ENCODE measurements at places on chromosomes 7 and 10. TPM values are rescaled to one million over a fixed set of nuclear protein-coding genes. Genes with fewer than 3 reads are reported as not detected.

DNA sequence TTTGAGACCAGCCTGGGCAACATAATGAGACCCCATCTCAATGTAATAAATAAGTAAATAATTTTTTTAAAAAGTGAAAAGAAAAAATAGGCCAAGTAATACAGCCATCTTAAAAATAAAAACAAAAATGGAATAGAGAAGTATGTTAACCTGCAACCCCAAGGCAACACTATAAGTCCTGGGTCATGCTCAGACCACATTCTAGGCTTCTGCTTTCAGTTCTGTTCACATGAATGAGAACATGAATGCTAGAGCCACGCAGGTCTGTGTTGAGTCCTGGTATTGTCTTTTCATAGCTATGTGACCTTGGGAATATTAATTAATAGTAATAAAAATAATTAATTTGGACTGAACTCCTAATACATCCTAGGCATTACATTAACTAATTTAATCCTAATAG lies 284.0 kb downstream of the AUTS2 start:
- DNase-seq, result no peak

DNA sequence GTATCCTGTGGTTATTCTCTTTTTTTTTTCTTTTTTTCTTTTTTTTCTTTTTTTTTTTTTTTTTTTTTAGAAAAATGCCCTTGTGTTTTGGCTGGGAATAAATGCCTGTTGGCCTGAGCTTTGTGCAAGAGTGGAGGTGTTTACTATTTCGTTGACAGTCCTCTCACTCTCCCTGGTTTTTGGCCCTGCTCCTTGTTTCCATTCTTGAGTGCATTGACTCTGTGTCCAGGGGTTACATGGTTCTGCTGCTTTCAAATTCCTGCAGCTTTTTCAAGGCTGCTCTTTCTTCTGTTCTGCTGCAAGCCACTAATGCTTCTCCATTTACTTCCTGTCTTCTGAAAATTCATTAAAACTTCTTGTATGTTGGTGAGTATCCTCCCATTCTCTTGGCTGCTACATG lies 59.7 kb upstream of the TBX20 start:
- DNase-seq, result no peak

DNA sequence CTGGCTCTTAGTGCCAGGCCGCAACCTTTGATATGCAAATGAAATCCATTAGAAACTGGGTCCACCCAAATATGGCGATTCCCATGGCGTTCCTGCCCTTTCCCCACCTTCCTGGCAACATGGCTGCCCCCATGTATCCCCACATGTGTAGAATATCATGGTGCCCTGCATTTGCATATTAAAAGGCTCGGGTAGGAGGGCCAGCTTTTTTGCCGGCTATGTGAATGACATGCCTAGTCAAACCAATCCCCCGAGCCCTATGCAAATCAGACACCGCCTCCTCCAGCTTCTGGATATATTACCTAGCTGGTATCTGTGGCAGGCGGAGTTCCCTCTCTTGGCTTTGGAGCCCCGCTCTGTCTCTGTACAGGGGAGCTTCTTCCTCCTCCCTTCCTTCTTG lies 18.3 kb downstream of the MMS19 start:
- no peak for DNase-seq

The MUC3A gene
- total RNA-seq, result not detected

DNA sequence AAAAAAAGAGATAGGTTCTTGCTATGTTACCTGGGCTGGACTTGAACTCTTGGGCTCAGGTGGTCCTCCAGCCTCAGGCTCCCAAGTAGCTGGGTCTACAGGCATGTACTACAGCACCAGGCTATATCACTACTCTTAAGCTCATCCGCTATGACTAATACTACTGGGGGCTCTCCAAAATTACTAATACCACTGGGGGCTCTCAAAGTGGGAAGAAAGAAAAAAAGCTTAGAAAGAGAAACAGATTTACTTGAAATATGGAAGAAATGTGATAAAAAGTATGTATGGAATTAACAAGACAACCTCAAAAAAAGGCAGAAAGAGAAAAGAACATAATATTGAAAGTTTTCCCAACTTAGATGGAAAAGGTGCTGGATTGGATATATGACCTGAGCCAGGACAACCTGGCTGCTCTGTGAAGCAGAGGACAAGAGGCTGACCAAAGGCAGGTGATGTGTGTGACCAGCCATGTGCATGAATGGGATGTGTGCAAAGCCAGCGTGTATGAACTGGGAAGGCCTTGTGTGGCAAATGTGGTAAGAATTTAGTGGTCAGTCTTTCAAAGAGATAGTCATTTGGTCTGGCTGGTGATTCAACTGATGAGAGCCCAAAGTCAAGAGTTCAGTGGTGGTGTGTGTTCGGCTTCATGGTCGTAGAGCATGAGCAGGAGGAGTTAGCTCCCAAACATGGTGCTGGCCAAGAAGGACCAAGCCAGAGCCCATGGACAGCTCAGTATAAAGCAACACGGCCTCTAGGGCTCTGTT lies 232.4 kb upstream of the KLF14 start:
- peak; percentile 86 for DNase-seq

DNA sequence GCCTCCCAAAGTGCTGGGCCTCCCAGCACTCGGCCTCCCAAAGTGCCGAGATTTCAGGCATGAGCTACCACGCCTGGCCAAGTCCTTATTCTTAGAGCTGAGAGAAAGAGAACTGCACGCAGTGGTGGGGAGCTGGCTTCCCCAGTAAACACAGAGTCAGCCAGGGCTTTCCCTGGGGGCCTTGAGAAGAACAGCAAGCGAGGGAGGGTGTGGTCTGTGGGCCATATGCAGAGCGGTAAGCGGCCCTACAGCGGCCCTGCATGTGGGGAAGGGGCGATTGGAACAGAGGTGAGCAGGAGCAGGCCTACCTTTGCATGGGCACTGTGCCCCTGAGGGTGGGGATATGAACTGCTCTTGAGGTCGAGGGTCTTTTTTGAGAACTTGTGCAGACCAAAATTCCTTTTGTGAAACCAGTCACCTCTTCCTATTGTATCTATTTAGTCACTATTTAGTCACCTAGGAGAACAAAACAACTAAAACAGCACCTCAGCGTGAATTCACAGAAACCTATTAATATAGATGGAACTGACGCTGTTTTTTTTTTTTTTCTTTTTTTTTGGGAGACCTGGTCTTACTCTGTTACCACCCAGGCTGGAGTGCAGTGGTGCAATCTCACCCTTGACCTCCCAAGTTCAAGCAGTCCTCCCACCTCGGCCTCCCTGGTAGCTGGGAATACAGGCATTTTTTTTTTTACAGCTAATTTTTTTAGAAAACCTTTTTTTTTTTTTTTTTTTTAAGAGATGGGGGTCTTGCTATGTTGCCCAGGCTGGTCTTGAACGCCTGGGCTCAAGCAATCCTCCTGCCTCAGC lies 36.9 kb upstream of the SH2D4B start:
- DNase-seq, result no peak

The AIFM2 gene
- 15.8 TPM for total RNA-seq

- DNase-seq, result no peak
These were observed 30.9 kb downstream of the DNAJC1 start for GRCh38 chr10:21972584-21972983.

- no peak for DNase-seq
These were observed 6.1 kb downstream of the COPG2 start for GRCh38 chr7:130662426-130662825.

DNA sequence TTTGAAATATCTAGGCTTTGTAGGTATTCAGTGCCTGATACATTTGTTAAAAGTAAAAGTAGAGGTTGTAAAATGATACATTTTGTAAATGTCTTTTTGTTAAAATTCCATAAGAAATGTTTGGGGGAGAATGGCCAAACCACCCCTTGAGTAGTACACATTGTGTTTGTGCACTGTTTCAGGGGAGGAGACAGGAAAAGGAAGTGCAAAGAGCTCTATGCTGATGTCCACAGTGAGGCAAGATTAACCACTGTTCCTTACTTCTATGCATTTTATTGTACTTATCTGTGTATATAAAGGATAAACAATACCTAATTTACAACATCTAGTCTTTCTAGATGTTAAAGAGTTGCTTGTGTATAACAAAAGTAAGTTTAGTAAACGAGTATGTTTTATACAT lies 7.4 kb upstream of the CYCS start:
- no peak for DNase-seq

DNA sequence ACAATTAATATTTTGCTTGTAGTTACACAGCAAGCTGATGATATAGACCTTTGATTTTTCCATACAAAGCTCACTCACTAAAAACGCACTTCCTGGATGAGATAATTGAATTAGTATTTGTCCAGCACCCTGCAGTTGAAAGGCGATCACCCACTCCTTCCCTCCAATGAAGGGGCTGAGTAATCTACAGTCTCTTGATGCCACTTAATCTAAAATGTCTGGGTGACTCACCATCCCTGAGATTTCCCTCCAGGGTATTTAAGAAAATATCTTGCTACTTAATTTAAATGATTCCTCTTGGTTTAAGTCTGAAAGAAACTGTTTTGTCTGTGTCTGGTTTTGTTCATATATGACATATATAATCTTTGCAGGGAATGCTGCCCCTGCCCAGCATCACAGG lies 515.3 kb downstream of the GRID1 start:
- no peak for DNase-seq

The JCAD gene
- total RNA-seq, result 13.2 TPM

The NOS3 gene
- not detected for total RNA-seq

DNA sequence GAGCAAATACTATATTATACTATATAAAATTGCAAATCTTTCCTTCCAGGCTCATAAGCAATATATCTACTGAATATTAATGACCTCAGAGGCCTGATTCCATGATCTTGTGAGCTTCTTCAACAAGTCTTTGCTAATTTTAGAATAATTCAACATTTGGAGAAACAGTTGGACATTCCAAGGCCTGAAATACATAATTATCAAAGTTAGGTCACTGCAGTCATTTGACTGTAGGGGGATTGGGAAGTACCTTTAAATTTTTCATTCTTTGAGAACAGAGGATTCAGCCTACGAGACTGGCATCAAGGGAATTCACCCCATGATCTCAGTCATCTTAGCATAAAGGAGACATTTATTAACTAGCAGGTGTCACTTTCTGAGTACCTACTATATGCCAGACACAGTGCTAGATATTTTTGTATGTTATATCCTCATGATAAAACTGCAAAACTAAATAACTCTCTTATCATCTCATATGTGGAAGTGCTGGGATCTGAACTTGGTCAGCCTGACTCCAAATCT lies 85.4 kb downstream of the DOCK4 start:
- DNase-seq, result no peak

DNA sequence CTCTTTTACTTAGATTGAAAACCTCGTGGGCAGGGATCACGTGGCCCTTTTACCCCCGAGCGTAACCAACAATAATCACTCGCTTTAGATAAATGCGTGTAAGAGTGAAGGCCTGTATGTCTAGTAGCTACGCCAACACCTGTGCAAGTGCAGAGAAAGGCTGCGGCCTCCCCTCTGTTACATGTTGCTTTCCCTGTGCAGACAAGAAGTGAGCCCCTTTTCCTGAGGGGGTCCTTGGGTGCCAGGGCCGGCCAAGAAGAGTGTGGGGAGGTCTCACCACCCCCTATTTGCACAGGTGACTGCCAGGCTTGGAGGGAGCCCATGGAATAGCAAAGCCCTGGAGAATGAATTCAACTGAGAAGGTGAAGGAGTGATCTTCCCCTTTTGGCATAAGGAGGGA lies 35.6 kb upstream of the CNPY1 start:
- DNase-seq, result no peak

All from myocyte (in vitro differentiated cells).